ENCODE measurements at places on chromosomes 6 and 20.

GRCh38 chr6:134873500-134874388, 76.2 kb downstream of the ALDH8A1 start:
- DNase-seq: no peak

DNA sequence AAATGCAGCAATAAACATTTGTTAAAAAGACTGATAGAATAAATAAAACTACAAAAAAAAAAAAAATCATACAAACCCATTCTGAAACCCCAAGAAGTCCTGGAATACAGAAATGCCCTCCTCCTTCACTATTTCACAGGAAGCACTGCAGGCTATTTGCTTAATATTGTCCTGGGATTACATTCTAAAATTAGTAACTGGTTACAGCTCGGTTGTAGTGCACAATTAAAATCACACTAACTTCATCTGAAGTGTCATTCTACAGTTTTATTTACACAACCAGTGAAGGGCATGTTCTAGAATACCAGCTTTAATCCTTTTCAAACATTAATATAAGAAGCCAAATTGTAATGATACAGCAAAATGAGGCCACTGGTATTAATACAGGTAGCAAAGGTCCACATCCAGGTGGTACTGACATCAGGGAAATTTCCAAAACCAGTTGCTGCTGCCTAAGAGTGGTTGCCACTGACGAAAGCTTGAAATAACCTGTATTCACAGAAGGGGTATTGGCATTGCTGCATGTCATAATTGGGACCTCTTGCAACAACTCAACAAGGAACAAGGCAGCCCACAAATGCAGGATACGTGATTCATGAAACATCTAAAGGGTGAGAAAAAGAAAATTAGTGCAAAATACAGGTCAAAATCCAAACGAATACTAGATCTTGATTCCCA, 26.9 kb downstream of the AKIRIN2 start:
- no peak for DNase-seq

DNA sequence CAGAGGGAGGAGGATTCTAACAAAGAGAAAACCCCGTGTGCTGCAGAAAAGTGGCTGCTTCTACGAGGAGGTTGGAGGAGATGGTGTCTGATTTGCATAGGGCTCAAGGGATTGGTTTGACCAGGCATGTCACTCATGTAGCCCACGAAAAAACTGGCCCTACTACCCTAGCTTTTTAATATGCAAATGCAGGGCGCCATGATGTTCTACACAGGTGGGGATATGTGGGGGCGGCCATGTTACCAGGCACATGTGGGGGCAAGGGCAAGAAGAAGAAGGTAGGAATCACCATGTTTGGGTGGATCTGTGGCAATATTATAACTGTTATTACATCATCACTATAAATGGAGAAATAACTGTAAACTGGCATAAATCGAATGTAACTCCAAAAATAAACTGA, 9.9 kb downstream of the KIAA1755 start:
- no peak for DNase-seq

DNA sequence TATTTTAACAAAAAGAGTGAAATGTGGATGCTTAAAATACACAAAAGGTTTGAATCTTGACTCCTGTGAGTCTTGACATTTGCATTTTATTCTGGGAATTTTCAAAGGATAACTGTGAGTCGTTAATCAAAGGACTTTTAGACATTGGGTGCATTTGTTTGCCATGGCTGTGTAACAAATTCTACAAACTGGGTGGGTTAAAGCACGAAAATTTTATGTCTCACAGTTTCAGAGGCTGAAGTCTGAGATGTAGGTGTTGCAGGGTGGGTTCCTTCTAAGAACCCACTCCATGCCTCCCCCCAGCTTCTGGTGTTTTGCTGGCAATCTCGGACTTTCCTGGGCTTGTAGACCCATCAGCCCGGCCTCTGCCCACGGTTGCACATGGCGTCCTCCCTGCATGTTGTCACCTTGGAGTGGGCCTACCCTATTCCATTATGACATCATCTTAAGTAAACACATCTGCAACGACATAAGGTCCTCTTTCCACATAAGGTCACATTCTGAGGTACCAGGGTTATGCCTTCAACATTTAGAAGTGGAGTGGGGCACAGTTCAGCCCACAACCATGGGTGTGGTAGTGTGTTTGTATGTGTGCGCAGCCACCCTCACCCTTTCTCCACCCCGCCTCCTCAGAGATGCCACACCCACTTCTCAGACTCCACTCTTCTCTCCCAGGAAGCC, 113.1 kb downstream of the FOXA2 start:
- no peak for DNase-seq

DNA sequence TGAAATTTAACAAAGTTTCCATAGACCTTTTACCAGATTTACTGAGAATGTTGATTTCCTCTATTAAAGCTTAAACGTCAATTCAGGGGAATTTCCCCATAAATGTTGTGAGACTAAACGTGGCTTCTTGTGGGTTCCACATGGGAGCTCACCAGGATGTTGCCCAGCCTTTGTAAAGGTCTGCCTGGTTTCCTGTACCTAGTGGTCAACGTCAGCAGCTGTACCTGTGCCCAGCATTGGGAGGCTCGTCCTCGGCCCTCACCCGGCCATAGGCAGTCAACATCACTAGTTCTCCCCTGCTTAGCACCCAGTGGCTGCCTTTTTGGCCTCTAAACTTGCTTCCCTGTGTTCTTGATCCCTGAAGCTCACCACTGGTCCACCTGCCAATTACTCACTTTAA, 22.1 kb upstream of the CD83 start:
- DNase-seq: no peak

DNA sequence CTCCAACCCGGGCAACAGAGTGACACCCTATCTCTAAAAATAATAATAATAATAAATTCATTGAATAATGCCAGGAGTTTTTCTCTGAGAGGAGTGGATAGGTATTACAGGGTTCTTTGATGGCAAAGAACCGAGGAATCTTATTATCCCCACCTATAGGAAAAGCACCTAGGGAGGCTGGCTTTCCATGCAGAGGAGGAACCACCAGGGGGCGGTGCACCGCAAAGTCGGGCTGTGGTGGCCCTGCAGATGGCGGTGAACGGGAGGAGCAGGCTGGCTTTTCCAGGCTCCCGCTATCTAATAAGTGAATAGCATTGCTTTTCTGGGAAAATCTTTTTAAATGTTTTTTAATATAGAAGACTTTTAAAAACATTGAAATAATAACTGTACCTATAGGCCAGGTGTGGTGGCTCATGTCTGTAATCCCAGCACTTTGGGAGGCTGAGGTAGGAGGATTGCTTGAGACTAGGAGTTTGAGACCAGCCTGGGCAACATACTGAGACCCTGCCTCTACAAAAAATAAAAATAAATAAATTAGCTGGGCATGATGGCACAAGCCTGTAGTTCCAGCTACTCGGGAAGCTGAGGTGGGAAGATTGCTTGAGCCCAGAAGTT, 864.2 kb downstream of the KIF16B start:
- DNase-seq: peak; percentile 4

- no peak for DNase-seq
These were observed 158.1 kb downstream of the DTNBP1 start for GRCh38 chr6:15504581-15505350.

DNA sequence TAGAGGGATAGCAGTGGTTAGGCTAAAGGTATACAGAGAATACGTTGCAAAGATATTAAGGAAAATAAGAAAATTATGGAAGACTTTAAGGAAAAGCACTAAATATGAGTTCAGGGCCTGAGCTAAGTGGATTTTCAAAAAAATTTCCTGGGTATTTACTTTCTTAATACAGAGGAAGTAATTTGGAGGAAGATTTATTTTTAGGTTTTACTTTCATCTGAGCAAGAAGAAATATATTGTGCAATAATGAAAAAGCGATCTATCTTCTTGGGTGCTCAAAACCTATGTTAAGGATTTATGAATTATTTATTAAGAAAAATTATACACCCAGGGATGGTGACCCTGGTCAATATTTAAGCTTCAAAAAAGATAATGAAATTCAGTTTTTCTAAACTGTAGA, 224.7 kb downstream of the PLCB1 start:
- DNase-seq: no peak
